ENCODE measurements at places on chromosomes 1 and 21.

DNA sequence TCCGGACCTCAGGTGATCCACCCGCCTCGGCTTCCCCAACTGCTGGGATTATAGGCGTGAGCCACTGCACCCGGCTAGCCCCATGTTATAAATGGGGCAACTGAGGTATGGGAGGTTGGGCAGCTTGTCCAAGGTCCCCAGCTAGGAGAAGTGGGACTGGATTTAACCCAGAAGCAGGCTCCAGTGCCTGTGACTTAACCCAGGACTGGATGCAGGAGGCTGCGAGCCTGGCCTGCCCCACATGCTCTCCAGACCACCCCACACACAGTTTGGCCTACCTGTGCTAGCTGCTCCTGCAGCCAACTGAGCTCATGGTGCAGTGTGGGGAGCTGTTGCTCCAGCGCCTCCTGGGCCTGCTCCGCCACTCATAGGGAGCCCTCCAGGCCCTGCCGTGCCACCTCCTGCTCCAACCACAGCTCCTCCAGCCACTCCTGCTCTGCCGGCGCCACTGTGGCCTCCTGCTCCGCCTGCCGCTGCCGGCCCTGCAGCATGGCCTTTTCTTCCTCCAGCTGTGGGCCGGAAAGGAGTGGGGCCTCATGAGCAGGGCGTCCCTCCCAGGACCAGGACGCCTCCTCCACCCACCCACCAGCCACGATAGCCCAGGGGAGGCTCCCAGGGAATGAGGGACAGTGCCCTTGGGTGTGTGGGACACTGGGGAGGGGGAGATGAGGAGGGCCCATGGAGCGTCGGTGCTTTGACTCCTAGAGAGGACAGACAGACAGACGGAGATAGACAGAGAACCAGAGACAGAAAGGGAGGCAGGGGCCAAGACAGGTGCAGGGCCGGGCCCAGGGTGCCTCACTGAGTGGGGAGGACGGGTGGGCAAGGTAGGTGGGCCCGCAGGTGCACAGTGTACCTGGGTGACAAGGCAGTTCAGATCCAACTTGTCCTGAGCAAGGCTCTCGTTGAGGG is 12.4 kb upstream of the NBPF1 start:
- DNase-seq = no peak

DNA sequence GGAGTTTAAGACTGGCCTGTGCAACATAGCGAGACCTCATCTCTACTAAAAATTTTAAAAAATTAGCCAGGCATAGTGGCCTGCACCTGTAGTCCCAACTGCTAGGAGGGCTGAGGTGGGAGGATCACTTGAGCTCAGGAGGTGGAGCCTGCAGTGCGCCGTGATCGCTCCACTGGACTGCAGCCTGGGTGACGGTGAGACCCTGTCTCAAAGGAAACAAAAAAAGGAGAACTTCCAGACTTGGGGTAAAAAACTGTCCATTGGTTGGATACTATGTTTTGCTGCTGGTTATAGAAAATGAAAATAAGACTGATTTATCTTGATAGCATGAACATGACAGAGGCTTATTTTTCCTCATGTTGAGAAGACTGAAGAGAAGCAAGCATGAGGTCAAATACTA is 79.4 kb downstream of the WDR4 start:
- no peak for DNase-seq

DNA sequence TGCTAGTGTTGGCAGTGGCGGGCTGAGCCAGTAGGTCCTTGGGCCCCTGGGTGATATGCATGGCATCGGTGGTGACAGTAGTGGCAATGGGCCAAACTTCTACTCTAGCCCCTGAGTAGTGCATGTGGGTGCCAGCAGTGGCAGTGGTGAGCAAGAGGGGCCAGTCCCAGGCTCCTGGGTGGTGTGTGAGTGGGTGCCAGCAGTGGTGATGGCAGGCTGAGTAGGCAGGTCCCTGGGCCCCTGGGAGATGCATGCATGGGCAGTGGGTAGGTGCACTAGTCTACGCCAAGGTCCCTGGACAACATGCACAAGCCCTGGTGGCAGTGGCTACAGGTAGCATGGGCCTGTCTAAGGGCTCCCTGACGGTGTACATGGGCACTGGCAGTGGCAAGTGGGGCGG is 24.6 kb upstream of the TTC22 start:
- DNase-seq = no peak

- no peak for DNase-seq
Observed at GRCh38 chr1:241950390-241950789, 7.2 kb upstream of the BECN2 start.

DNA sequence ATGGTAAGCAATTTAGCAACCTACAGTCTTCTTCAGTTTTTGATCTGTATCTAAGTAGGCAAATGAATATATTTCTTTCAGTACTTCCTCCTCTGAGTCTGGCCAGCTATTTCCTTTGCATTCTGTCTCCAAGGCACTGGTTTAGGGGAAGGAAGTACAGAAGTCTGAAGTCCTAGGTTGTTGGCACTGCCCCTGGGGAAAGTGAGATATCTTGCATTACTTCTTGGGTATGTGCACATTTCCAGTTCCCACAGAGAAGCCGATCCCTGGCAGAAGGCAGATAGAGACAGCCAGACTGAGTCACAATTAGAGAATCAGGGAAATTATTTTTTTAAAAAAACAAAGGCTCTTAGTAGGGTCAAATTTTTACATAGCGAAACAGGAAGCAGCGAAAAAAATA is 98.8 kb downstream of the RASAL2 start:
- no peak for DNase-seq

- peak; percentile 80 for DNase-seq
Observed at GRCh38 chr21:33924079-33924765, 8.6 kb upstream of the ATP5PO start.

- no peak for DNase-seq
Observed at GRCh38 chr1:159835356-159835755, 8.7 kb downstream of the SLAMF8 start.

GRCh38 chr1:16095447-16095846 is 22.0 kb upstream of the FAM131C start:
- no peak for DNase-seq

- no peak for DNase-seq
Observed at GRCh38 chr1:45331436-45332345, 5.0 kb downstream of the HPDL start.

- DNase-seq = no peak
Observed at GRCh38 chr1:112298558-112298957, 97.5 kb upstream of the CTTNBP2NL start.

DNA sequence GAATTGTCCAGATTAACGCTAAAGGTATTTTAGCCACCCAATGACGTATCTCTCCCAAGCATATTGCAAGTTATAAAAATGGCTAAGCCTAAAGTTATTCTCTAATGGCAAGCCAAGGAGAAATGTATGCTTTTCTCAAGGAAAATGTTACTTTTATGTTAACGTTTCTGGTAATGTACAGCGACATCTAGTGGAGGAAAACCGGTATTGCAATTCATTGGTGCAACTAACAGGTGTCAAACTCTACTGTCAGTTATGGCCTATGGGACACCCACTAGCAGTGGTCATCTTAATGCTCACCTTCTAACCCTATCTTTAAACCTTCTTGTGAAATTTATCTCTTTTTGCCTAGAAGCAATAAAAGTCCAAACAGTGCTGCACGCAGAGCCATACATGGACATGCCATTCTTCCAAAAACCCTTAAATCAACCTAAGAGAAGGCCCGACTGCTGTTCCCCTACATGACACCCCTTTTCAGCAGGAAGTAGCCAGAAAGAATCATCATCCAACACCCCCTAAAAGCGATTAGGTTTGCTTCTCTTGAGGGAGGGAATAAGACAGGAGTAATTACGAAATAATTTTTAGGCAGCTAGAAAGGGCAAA is 68.7 kb upstream of the LRIF1 start:
- no peak for DNase-seq

DNA sequence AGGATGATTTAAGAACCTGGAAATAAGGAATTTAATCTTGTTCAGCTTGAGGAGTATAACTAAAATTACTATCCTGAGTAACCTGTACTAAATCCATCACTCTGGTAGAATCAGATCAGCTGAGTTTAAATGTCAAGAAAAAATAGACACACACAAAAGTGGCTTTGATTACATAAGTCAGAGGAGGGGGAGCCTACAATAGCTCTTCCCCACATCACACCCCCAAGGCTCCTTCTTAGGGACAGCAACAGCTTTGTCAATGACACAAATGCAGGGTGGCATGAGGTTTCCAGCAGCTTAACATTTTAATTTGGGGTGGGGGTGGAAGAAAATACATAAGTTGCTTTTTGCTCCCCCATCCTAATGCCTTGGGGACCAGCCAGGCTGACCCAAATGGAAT is 12.6 kb upstream of the NUP210L start:
- DNase-seq = no peak

DNA sequence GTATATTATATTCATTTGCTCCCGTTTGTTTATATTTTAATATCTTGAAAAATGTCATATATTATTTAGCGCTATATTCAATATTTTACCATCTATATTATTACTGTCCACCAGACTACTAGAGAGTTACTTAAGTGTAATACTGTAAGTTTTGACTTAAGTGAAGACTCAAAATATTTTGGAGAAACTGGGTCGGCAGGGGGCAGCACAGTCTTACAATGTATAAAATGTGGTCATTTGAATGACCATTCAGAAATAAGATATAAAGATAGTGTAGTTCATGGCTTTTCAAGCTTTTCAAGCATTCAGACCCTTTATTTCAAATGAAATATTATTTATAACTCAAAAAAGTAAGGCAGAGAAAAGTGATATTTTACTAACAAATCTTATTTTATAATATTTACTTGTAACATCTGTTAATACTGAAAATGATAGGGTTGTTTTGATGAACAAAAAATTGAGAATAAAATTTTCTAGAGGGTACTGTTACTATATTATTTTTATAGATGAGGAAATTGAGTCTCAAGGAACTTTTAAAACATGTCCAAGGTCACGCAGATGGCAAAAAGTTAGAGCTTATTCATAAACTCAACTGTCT is 89.0 kb upstream of the SERTAD4 start:
- DNase-seq = no peak

- no peak for DNase-seq
Observed at GRCh38 chr1:219220945-219221344, 47.3 kb downstream of the LYPLAL1 start.

GRCh38 chr1:159827102-159827490 is 423 bp downstream of the SLAMF8 start:
- no peak for DNase-seq

- DNase-seq = no peak
Observed at GRCh38 chr1:40914927-40915569, 52.9 kb upstream of the CITED4 start.

DNA sequence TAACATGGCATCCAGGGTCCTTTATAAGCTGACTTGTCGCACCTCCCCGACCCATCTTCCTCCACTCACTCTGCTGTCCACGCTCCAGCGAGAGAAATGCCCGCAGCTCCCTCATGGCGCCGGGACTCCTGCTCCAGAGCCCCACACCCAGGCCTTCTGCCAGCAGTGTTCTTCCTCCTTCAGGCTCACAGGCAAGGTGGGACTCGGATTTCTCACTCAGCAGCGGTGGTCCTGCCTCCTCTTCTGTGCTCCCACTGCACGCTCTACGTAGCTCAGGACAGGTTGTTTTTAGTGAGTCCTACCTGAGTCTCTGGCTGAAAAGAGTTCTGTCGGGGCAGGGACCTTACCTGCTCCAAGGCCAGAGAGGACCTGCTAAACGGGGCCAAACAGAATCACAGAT is 11.2 kb downstream of the THEMIS2 start:
- DNase-seq = no peak

DNA sequence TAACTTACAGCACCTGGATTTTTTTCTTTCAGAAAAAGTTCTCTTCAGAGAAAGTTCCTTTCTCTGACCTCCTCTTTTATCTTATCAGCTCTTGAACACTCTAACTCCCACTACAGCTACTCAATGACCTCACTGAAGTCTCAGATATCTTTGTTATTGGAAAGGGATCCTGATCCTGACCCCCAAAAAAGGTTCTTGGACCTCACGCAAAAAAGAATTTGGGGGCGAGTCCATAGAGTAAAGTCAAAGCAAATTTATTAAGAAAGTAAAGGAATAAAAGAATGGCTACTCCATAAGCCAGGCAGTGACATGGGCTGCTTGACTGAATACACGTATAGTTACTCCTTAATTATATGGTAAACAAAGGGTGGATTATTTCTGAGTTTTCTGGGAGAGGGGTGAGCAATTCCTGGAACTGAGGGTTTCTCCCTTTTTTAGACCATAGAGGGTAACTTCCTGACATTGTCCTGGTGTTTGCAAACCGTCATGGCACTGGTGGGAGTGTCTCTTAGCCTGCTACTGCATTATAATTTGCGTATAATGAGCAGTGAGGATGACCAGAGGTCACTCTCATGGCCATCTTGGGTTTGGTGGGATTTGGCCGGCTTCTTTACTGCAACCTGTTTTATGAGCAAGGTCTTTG is 44.2 kb downstream of the WDR64 start:
- no peak for DNase-seq

DNA sequence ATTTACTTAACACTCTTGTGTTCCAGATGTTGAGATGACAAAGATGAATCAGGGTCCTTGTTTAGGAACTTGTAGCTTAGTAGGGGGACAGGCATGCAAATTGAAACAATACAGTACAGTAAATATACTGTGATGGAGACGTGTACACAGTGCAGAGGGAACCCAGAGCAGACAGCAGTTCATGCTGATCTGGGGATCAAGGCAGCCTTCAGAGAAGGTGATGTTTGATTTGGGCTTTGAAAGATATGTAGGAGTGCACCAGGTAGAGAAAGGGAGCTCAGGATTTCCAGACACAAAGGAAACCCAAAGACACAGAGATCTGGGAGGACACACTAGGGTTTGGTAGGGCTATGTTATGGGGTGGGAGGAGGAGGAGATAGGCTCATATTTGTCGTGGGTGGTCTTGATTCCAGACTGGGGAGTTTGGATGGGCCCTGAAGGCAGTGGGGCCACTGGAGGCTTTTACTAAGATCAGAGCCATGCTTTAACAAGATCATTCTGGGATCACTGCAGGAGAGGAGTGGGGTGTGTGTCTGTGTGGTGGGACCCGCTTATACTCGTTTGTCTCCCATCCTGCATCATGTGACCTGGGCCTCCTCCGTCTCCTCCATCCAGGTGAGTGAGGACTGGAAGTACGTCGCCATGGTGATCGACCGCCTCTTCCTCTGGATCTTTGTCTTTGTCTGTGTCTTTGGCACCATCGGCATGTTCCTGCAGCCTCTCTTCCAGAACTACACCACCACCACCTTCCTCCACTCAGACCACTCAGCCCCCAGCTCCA is 7.8 kb downstream of the CHRNB2 start:
- DNase-seq = no peak

GRCh38 chr1:147156642-147157041 is 15.6 kb downstream of the PRKAB2 start:
- DNase-seq = no peak

DNA sequence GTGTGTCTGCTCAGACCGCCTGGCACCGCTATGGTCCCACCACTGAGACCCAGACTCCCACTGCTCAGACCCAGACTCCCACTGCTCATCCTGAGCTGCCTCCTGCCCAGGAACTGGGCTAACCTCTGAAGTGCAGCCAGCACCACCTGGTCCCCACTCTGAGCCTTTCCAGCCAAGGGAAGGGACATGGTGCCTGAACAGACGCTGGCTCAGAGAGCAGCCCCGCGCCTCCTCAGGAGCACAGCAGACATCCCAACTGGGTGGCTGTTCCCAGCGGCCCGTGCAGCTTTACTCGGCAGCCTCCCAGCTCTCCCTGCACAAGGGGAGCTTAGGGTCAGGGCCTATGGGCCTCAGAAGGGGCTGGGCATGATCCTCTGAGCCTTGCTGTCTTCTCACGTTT is 27.8 kb upstream of the CNTN2 start:
- DNase-seq = no peak
